ENCODE measurements at places on chromosomes 13 and 19.

DNA sequence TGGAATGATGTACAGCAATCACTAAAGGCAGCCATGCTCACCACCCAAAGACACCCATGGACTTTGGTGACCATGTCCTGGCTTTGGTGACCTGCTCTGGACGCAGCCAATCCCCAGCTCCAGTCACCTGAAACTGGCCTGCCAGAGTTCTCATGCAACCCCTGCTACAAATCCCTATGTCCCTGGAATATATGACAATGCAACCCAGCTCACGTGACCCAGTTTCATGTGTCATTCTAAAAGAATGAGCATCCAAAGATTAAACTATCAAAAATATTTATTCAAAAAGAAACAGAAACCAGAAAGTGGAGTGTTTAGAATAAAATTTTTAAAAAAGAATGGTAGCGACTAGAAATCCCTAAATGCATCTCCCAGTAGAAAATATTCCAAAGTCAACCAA lies 203.3 kb upstream of the IRS2 start:
- no peak for DNase-seq

DNA sequence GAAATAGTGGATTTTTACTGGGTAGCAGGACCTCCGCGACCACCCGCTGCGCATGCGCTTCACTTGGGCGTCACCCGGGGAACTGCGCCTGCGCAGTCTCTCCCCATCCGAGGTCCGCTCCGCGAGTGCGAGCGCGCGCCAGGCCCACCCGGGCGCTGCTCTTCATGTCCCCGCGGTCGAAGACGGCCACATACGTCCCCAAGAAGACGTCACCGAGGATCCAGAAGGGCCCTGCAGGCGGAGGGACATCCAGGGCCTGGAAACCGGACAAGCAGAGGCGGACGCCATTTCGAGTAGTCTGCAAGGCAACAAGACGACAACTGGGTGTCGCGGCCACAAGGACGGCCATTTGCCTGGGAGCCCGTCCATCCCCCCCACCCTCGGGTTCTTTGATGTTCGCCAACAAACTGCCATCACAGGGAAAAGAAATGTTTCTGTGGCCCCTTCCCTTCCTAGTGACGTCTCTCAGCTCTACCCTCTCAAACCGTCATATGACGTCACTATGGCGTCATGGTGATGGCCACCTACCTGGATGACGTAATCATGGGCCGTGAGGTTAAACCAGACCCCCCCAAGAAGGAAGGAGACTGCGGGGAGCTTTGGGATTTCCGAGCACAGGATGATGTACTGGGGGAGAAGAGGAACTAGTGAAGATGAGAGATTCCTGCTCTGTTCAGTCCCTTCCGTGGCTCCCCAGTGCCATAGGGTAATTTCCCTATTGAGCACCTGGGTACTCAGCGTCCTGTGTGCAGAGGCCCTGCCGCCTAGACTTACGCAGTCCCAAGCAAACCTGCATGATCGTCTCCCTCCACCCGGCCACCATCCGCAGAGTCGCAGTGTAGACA lies 6.7 kb downstream of the NAPSA start:
- peak; percentile 72 for DNase-seq

DNA sequence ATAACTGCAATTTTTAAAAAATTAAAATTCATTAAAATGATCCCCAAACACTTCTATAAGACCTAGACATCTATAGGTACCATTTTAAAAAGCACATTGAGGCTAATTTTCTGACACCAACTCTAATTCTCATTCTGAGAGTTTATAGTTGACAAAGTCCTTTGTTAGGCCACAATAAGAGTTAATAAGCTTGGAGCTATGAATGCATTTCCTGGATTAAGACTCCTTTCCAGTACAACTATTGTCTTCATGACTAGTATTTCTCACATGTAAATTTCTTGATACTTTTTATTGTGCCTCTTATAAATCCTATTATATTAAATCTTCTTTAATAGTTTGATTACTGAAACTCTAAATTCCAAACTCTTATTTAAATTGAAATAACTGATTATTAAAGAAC lies 340.8 kb downstream of the KLF12 start:
- no peak for DNase-seq

DNA sequence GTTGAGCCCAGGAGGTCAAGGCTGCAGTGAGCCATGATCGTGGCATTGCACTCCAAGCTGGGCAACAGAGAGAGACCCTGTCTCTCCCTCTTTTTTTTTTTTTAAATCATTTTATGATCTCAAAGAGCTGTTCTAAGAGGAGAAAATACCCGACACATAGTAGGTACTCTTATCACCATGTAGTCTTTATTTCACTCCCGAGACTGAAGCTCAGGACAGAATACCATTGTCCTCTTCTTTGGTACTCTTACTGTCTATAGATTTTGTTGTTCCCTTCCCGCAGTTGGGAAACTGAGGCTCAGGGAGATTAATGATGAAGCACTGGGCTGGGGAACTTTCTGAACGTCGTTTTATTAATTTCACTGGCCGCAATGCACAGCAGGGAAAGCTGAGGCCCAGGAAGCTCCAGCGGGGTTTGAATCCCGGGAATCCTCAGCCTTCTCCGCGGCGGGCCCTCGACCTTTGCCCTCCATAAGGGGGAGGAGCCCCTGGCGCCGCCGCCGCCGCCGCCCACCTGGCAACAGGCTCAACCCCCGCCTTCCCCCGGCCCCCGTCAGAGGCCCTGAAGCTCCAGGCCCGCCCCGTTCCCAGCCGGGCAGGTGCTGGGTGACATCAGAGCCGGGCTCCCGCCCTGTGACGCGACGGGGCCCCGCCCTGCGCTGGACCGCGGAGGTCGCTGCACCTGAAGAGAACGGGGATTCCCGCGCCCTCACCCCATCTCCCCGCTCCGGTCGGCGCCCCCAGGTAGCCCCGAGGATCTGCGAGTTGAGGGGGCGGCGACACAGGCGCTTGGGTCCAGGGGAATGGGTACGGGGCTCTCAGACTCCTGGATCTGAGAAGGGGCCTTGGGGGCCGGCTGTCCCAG lies 1.6 kb downstream of the MYH14 start:
- no peak for DNase-seq

GRCh38 chr13:20873348-20873747 lies 29.2 kb downstream of the XPO4 start:
- no peak for DNase-seq

DNA sequence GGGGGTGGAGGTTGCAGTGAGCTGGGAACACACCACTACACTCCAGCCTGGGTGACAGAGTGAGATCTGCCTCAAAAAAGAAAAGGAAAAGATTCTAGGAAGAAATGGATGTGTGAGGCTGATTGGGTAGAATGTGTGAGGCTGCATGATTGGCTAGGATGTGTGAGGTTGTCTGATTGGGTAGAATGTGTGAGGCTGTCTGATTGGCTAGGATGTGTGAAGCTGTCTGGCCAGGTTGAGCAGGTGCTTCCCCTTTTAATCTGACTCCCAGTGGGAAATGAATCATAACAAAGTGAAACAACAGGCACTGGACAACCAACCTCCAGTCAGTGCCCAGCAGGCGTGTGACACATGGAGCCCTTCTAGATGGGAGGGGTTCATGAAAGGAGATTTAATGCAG lies 14.7 kb downstream of the C13orf46 start:
- DNase-seq = no peak

DNA sequence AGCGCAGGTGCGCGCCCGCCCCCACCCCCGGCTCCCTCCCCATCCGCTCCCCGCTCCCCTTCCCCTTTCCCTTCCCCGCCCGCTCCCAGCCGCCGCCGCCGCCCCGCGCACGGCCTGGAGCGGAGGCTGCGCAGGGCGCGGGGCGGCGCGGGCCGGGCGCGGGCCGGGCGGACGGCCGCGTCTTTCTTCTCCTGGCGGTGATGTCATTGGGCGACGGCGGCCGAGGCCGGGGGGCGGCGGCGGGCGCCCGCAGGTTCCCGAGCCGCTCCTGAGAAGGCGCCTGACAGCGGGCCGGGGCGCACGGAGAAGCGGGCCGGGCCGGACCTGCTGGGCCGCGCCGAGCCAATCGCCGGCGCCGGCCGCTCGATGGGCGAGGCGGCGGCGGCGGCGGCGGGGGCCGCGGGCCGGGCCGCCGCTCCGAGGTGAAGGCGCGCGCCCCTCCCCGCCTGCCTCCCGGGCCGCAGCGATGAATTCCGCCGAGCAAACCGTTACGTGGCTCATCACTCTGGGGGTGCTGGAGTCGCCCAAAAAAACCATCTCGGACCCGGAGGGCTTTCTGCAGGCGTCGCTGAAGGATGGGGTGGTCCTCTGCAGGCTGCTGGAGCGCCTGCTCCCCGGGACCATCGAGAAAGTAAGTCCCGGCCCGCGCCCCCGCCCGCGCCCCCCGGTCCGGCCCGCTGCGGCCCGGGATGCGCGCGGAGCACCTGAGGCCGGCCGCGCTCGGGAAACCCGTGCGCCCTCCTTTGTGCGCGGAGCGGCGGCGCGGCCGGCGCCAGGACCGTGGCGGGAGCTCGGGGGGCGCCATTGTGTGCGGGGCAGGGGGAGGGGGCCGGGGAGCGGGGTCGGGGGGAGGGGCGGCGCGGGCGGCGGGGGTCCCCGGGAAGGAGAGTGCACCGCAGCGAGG lies at the start of gene ARHGEF7:
Gene ARHGEF7 (plus strand): TSS at position 250 of the 904 bp plus-strand sequence. CDS start 217 bp downstream, at position 467.
- no peak for DNase-seq

DNA sequence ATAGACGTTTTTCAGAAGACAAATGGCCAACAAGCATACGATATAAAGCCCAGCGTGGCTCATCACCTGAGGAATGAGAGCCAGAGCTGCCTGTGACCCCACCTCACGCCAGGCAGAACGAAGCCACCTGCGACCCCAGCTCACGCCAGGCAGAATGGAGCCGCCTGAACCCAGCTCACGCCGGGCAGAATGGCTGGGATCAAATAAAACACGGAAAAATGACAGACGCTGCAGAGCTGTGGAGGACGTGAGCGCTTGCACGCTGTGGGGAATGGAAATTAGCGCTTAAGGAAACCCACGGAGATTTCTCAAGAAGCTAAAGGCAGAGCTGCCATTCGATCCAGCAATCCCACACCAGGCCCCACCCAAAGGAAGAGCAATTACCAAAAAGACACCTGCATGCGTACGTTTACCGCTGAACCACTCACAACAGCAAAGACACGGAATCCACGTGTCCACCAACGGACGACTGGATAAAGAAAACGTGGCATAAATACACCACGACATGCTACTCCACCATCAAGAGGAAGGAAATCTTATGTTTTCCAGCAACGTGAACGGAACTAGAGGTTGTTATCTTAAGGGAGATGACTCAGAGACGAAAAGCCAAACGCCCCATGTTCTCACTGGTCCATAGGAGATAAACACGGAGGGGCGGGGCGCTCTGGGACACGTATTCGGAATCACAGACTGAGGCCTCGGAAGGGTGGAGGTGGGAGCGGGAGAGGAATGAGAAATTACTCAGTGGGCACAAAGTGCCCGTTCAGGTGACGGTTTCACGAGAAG lies 30.7 kb upstream of the C13orf46 start:
- no peak for DNase-seq

DNA sequence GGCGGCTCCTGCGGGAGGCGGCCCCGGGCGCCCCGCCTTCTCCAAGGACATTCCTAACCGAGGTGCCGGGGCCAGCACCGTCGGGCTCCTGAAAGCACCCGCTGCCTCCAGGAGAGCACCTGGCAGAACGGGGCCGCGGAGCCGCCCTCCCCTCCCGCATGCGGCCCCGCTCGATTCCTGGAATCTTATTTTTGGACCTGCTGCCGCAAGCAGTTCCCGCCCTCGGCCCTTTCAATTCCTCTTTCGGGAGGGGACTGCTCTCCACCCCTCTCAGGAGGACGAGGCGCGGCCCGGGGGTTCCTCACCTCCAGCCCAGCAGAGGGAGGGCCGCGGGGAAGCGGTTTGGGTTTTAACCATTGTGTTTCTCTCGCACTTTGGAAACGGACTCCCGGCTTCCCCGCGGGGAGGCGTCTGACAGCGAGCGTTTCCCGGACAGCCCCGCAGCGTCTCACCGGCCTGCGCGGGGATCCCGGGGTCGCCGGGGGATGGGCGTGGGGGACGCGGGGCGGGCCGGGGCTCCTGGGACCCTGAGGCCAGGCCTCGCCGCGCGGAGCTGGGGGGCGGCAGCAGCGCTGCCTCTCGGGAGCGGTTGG lies 849 bp downstream of the GAS6 start:
- no peak for DNase-seq

GRCh38 chr13:113275387-113275786 lies 21.7 kb upstream of the LAMP1 start:
- DNase-seq = no peak

DNA sequence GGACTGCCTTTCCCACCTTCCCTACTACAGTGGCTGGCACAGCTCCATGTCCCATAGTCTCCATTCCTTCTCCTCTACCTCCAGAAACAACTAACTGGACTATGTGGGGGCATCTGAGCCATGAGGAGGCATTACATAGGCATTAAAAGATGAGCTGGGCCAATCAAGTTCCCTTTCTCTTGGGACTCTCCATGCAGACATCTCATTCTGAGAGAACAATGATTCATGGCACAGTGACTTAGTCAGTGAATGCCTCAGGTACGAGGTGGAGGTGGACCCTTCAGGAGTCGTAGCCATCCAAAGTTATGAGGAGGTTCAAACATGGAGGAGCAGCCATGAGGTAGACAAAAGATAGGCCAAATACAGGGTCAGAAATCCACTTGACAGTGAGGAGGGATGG lies 70.0 kb downstream of the GPC6 start:
- DNase-seq = no peak

DNA sequence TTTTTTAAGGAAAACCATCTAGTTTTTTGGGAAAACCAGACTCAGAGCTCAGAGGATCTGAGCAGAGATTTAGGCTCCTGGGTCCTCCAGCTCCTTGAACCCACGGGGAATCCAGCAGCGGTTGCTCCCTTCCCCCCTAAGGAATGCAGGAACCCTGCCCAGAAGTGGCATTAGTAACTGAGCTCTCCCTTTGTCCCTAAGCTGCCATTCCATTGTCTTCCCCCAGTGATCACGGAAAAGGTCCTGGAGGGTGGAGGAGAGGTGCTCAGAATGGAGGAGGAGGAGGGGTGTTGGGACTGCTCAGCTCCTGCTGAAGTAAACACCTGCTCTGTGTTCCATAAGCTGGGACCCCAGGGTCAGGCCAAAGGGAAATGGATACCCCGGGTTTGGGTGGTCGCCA lies 16.8 kb upstream of the OR1M1 start:
- no peak for DNase-seq

DNA sequence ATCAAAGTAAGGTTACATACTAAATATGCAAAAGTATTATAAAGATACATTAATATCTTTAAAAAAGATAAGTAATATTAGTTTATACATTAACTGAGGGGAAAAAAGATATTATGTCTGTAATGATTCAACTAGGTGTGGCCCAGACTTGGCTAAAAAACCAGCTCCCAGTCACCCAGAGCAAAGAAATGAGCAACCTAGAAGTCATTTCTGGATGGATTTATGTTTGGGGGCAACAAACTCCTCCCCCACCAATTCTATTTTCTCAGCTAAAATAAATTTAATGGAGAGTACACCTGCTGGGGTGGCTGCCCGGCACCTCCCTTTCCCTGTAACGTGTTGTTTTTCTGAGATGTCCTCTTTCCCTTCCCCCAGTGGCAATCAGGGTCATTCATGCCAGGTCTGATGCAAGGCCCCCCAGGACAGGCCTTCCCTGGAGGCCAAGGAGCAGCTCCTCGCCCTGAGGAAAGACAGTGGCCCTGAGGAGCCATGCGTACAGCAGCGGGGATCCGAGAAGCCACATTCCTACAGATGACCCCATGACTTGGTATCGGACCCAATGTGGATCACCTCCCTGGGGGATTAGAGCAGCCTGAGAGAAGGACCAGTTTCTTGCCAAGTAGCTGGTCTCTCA lies 78.6 kb upstream of the DOCK9 start:
- DNase-seq = no peak

- no peak for DNase-seq
Observed at GRCh38 chr13:96091164-96092117, 1.5 kb downstream of the HS6ST3 start.
